ENCODE measurements at places on chromosomes 4 and X. TPM values are rescaled to one million over a fixed set of nuclear protein-coding genes. Genes with fewer than 3 reads are reported as not detected.

GRCh38 chrX:38095971-38096529 is 89.7 kb downstream of the SYTL5 start:
- no peak for DNase-seq

DNA sequence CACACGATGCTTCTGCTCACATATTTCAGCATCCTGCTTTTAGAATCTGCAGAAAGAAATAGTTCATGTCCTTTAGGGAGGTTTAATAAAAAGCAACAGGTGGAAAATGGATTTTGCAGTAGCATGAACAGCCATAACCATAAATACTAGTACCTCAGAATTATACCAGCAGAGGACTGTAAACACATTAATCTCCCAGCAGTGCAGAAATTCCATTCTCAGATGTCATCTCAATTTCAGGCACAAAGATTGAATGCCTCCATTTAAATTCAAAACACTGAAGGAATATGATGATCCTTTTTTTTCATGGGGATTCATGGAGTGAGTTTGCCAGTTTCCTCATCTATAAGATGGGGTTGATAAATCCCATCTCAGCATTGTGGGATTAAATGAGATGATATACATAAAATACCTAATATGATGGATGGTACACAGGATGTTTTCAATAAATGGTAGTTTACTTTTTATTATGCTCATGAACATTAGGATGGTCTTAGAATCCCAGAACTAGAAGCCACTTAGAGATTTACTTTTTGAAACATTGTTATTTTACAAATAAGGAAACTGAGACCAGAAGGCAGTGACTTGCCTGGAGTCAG is 566 bp upstream of the LIMCH1 start:
- DNase-seq, result no peak

DNA sequence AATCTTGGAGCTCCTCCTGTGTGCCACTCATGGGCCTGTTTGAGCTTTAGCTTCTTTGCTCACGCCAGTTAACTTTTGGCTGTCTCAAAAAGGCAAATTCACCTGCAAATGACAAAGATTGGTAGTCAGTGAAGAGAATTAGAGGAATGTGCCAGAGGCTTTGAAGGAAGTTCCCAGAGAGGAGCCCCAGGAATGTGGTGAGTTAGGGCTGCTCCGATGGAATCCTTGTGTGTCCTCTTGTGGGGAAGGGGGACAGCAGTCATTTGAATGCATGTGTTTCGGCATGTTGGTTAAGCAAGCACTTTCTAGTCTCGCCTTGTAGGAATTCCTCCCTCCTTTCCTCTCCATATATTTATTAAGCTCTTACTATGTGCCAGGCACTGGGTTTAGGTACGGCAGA is 62.9 kb downstream of the ELF4 start:
- no peak for DNase-seq

DNA sequence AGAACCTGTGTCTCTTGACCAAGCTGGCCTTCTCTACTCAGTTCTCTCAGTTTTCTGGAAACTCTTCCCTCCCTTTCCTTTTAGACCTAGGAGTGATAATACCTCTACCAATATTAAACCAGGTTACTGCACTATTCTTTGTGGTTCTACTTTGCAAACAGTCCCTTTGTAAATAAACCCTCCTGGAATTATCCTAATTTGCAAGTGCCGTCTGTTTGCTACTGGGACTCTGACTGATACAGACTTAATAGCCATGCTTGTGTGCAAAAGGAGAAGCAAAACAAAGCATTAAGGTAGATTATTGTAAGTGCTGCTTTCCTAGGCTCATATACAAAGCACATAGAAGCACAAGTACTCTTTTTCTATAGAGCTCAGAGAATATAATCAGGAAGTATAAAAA is 507.0 kb downstream of the INPP4B start:
- DNase-seq, result no peak

DNA sequence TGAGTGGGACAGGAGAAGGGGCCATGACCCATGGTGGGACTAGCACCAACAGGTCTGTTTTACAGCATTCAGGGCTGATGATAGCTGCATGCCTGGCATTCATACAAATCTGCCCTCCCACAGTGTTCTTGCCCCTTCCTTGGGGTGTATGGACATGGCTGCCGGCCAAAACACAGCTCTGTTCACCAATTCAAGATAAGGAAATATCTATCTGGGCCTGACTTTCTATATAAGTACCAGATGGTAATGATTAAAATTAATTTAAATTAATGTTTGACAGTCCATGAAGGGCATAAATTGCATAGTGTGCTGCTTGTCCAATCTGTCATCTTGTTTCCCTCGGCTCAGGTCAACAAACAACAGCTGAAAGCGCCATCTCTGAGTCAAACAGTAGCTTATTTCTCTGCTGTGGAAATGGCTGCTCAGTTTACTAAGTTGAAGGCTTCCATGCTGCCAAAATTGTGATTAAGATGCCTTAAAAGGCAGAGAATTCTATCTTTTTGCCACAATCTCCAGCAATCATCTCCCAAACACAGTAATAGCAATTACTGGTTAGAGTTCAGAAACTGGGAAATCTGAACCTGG is 67.0 kb upstream of the TSPAN7 start:
- no peak for DNase-seq

DNA sequence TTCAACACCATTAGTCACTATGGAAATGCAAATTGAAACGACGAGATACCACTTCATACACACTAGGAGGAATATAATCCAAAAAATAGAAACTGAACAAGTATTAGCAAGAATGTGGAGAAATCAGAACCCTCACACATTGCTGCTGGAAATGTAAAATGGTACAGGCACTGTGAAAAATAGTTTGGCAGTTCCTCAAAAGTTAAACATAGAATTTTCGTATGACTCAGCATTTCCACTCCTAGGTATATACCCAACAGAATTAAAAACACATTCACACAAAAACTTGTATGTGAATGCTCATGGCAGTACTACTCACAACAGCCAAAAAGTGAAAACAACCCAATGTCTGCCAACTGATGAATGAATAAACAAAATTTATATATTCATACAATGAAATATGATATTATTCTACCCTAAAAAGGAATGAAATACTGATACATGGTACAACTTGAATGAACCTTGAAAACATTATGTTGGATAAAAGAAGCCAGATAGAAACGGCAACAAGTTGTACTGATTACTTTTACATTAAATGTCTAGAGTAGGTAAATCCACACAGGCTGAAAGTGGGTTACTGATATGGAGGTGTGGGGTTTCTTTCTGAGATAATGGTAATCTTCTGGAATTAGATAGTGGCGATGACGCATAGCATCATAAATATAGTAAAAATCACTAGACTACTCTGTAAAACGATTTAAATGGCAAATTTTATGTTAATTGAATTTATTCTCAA is 22.3 kb downstream of the TEC start:
- no peak for DNase-seq

MAGEA9B gene
- not detected for total RNA-seq

GPR119 gene
- not detected for total RNA-seq

F8A3 gene
- 5.2 TPM for total RNA-seq

GPR34 gene
- total RNA-seq, result 3.2 TPM

COX7B2 gene
- not detected for total RNA-seq
